ENCODE measurements at places on chromosomes 13 and 19.

DNA sequence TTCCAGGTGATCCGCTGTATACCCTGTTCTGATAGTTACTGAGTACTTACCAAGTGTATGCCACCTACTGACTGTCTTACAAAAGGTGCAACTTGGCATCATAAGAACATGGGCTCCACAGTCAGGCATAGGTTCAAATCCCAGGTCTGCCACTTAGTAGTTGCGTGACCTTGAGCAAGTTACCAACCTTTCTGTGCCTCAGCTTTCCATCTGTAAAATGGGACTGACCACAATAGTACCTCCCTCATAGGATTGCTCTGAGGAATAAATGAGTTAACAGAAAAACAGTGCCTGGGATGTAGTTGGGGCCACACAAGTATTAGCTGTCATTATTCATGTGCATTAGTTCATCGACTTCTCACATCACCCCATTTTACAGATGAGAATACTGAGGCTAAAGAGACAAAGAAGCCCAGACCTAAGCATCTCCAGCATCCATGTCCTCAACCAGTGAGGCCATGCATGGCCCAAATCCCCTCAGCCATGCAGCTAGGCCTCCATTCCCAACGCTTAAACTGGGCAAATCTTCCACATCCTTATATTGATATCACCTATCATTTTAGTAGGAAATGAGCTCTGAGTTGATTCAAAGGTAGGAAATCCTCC lies 51.3 kb upstream of the UBE2L5 start:
- DNase-seq, result no peak

- DNase-seq, result no peak
These were observed 8.2 kb downstream of the CCNE1 start for GRCh38 chr19:29819986-29820385.

DNA sequence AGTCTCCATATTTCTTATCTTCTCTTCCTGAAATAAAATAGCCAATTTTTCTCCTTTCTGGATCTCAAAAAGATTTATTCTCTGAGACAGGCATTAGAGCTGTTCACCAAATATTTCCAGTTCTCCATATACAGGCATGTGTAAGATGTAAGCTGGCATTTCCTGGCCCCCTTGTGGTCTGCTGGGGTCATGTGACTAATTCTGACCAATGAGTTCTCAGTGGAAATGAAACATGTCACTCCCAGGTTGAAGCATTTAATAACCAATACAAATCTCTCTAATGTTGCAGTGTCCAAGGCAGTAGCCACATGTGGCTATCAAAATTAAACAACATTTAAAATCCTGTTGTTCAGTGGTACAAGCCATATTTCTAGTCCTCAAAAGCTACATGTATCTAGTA lies 14.8 kb upstream of the CACNA1A start:
- no peak for DNase-seq

DNA sequence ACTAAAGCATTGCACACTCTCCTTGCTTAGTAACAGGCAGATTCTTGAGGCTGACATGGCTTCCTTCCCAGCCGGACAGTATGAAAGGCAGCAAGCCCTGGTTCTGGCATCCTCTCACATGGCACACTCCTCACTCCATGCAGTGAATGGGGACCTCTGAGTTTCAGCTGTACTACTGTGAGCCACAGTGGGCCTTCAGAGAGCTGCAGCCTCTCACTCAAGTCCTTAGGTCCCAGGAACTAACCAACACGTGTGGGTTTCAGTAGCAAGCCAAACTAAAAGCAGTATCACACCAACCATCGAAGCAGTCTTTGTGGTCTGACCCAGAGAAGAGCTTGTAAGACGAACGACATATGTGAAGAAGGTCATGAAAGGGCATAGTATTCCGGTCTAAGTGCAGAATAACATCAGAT lies 128.2 kb downstream of the TBC1D4 start:
- no peak for DNase-seq

GRCh38 chr19:29840066-29840950 lies 28.5 kb downstream of the CCNE1 start:
- no peak for DNase-seq

GRCh38 chr19:46435009-46435408 lies 6.3 kb upstream of the PNMA8C start:
- no peak for DNase-seq

DNA sequence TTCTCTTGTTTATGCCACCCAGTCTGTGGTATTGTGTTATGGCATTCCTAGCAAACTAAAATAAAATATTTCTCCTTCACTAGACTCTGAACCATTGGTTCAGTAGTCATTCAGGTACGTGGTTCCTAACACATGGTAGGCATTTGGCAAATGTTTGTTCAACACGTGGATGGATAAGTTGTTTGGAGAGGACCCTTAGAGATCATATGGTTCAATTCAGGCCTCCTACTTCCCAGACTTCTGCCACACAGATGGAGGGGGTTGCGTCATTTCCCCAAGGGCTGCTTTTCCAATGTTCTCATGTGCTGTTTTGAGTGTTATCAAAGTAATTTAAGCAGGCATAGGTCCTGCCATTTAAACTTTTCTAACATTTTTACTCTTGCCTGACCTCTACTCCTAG lies 6.7 kb downstream of the CXCL17 start:
- DNase-seq, result no peak

DNA sequence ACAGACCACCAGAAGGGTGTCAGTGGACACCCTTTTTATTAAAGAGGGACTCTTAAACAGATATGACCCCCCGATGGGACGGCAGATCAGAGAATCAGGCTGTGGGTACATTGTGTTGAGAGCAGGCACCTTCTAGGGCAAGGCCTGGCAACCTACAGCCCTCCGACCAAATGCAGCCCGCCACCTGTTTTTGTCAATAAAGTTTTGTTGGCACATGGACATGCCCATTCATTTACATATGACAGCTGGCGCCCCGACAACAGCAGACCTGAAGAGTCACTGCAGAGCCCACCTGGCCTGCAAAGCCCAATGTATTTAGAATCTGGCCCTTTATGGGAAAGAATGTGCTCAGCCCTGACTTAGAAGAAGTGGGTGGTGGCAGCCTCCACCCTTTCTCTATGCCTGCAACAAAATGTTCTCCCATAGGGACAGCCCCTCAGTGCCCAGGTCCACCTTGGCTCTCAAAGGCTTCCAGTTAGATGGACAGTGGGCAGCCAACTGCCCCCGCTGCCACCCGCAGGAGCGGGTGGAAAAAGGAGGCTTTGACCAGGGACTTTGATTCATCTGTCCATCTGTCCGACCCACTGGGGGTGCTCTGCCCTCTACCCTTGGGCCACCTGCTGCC lies 184.9 kb downstream of the PTPRS start:
- DNase-seq, result no peak

- DNase-seq, result peak; percentile 6
These were observed 18.4 kb upstream of the ITM2B start for GRCh38 chr13:48214519-48215121.

DNA sequence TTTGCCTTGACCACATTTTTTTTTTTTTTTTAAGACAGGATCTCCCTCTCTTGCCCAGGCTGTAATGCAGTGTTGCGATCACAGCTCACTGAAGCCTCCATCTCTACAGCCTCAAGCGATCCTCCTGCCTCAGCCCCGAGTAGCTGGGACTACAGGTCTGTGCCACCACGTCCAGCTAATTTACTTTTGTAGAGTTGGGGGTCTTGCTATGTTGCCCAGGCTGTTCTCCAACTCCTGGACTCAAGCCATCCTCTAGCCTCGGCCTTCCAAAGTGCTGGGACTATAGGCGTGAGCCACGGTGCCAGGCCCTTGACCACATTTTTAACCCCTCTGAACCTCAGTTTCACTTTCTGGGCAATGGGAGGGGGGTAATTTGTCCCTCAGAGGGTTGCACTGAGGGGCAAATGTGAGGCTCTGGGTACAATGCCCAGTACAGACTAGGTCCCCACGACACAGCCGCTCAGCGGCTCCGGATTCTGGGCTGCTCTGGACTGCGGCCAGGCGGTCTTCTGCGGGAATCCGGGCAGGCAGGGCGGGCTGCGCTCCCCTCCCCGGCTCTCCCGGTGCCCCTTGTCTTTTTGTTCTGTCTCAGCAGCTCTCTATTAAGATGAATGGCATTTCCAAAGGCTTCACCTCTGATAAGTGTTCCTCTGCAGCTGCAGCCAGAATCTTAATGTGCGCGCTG lies 3.8 kb upstream of the ALOX5AP start:
- DNase-seq, result no peak

- DNase-seq, result no peak
These were observed 11.2 kb upstream of the RAB20 start for GRCh38 chr13:110572778-110573118.

GRCh38 chr13:36814465-36814864 lies 4.6 kb upstream of the RFXAP start:
- no peak for DNase-seq

GRCh38 chr13:98912846-98913245 lies 65.0 kb downstream of the DOCK9 start:
- no peak for DNase-seq

DNA sequence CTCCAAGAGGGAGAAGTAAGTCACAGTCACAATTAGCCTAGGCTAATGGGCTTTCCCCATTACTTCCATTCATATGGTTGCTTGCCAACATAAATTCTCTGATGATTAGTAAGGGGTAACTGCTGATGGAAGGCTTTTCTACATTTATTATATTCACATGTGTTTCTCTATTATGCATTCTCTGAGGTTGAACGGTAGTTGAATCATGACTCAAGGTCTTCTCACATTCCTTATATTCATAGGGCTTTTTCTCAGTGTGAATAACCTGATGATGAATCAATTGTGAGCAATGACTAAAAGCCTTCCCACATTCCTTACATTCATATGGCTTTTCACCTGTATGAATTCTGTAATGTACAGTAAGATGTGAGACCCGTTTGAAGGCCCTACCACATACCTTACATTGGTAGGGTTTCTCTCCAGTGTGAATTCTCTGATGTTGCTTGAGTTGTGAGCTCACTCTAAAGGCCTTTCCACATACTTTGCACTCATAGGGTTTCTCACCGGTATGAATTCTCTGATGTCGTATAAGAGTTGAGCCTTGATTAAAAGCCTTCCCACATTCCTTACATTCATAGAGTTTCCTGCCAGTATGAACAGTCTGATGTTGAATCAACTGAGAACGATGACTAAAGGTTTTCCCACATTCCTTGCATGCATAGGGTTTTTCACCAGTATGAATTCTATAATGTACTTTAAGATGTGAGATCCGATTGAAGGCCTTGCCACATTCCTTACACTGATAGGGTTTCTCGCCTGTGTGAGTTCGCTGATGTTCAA lies 9.3 kb downstream of the ZNF582 start:
- DNase-seq, result no peak

DNA sequence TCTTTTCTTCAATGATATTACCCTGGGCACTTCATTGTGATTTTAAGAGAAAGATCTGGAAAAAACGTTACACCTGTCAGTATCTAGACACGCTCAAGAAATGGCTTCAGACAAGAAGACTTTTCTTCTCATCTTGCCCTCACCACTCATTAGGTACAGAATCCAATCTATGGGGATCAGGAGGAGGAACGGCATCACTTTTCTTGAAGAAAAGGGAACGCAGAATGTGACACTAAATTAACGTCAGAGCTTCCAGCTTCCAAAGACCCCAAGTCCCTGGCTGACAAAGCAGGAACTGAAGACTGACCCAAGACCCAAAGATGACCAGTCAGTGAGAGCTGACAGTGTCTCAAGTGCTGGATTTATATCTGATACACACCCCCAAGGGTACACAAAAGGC lies 48.2 kb downstream of the BRD4 start:
- DNase-seq, result no peak

- no peak for DNase-seq
These were observed 55.0 kb upstream of the EEF1AKMT1 start for GRCh38 chr13:20828539-20829364.

GRCh38 chr19:33177417-33177979 lies 16.6 kb upstream of the LRP3 start:
- DNase-seq, result no peak

DNA sequence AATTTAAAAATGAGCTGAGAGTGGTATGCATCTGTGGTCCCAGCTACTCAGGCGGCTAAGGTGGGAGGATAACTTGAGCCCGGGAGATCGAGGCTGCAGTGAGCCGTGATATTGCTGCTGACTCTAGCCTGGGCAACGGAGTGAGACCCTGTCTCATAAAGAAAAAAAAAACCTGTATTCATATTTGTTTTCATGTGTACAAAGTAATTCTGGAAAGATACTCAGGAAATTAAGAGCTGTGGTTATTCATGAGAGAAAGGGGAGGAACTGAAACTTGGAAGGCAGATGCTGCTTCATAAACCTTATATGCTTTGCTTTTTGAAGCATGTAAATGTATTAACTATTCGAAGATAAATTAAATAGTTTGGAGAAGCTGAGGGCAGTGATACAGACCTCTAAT lies 8.8 kb upstream of the RLN3 start:
- DNase-seq, result no peak

DNA sequence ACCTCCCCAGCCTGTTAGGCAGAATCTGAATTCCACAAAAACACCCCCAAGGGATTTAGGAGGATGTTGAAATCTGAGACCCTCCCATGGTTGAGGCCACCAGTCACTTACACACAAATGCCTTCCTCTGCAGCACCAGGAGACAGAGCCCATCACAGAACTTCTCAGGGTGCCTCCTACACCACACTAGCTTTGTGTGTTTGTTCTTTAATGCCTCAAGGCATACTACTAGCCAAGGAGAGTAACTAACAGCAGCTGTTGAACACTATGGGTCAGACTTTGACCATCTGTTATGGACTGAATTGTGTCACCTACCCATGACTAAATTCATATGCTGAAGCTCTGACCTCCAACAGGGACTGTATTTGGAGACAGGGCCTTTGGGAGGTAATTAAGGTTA lies 9.5 kb upstream of the MED26 start:
- DNase-seq, result no peak

DNA sequence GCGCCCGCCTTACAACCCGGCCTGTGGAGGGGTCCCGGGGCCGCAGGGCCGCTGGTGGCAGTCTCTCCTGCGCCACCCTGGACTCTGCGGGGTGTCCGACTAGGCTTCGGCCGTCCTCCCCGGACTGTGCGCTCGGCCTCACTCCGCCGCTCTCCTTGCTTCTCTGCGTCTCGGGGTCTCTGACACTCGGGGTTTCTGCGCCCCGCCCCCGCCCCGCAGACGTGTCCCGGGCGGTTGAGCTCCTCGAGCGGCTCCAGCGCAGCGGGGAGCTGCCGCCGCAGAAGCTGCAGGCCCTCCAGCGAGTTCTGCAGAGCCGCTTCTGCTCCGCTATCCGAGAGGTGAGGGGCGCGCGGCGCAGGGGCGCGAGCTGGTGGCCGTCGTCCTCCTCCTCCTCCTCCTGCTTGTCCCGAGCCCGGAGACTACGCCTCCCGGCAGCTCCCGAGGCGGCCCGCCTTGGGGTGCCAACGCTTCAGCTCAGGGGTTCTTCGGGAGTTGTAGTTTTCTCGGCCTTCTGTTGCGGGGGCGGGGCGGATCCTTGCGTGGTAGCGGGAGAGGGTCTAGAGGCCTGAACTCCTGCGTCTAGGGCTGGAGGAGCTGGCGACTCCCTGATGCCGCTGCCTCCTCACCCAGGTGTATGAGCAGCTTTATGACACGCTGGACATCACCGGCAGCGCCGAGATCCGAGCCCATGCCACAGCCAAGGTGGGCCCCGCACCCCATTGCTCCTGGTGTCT lies 627 bp downstream of the LIN7B start:
- peak; percentile 22 for DNase-seq
